ENCODE measurements at places on chromosomes 12 and 14.

DNA sequence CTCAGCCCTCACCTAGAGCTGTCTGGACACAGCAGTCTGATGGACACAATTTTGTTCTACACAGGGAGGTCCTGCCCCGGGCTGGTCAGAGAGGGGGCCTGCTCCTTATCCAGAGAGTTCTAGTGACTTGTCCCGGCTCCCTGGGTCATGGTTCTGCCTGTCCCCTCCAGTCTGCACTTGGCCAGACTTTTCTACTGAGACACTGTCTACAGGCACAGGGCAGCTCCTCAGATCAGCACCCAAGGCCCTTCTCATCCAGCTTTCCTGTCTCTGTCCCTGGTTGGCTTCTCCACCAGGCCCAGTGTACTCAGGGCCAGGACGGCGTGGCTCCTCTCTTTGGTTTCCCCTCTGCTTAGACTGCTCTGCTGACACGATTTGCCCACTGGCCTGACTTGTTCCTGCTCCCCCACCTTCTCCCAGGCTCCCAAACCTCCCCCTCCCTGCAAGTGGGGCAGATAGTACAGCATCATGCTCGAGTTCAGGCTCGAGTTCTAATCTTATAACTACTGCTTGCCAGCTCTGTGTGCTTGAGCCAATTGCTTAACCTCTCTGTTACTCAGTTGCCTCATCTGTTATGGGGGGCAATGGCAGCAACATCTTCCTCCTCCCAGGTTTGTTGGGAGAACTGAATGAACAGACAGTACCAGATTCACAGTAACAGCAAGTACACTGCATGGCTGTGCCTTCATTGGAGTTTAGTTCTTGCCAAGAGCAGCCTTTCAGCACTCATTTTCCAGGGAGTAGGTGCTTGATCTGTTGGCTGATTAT is 22.0 kb upstream of the COL2A1 start:
- no peak for DNase-seq

DNA sequence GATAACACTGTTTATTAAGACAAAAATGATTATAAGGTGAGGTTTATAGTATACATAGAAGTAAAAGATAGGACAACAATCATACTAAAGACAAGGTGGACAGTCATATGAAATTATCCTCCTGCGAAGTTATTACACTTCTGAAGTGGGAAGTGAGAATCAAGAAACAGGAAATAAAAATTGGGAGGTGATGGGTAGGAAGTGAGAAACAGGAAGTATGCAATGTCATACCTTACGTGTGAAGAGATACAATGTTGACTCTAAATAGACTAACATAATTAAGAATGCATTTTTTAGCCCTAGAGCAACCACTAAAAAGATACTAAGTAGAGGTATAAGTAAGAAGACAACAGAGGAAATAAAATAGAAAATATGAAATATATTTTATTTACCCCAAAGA is 43.7 kb downstream of the GRIN2B start:
- no peak for DNase-seq

DNA sequence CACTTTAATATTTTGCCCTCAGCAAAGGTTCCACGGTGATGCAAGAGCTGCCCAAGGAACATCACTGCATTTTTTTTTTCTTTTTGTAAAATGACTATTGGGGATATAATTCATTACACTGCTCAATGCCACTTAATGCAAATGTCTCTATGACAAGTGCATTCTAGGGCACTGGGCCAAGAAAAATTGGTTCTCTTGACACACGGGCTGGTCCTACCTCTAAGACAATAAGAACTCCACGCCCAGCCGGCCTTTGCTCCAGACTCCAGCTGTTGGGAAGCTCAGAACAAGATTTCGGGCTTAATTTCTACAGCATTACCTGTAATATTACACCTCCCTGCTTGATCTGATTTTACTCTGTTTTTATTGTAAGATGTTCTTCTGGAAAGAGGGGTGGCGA is 48.8 kb upstream of the VRK1 start:
- DNase-seq, result peak; percentile 88

DNA sequence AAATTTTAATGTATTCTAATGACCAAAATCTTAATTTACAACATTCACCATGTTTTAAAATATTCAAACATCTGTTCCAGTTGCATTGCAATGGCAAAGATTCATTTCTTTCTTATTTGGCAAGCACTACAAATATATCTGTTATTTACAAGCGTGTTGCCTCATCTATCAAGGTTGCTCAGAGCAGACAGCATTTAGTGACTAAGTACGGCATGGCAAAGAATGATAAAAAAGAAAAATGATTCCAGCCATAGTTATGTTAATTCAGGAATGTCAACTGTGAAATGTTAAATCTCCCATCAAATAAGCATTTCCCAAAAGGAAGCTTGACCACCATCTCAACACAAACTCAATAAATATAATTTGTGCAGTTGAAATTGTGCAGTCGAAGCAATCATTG is 312.1 kb downstream of the SEC23A start:
- no peak for DNase-seq

DNA sequence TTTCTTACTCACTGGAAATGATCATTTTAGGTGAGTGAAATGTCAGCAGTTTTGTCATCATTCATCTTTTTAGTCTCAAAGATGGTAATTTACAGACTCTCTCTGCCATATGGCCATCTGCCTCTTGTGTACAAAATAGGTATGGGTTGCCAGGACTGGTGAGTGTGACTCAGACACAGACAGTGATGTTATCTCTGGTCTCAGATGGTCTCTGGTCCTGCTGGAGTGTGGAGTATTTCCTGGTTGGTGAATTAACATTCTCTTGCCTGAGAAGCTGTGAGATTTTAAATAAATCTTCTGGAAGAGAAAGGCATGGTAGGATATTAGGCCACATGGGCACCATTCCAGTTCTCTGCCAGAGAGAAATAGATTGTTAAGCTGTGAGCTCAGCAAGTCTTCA is 207.0 kb downstream of the ATP23 start:
- no peak for DNase-seq

GRCh38 chr12:111596985-111597830 is 1.9 kb downstream of the ATXN2 start:
- peak; percentile 71 for DNase-seq

- DNase-seq, result no peak
These were observed 811 bp upstream of the FBRSL1 start for GRCh38 chr12:132489078-132489601.

- DNase-seq, result peak; percentile 89
These were observed 10.8 kb downstream of the HIP1R start for GRCh38 chr12:122845865-122846621.

- no peak for DNase-seq
These were observed 1212.4 kb upstream of the TMEM132C start for GRCh38 chr12:127054531-127054930.

DNA sequence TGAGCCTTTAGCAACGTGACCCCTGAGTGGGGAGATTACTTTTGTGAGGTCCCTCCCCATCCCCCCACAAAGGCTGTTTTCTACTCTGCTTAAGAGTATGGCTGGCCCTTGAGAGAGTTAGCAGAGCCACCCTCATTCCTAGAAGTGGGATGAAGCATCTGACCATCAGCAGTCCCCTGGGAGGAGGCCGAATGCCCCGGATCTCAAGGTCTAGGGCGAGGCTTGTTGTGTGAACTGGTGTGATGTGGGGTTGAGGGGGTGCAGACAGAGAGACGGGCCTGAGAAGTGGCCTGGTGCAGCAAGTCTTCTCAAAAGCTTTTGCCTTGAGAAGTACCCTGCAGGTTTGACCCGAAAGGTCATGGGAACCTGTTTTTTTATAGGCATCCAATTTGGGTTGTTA is 153.0 kb upstream of the FKBP4 start:
- DNase-seq, result no peak

DNA sequence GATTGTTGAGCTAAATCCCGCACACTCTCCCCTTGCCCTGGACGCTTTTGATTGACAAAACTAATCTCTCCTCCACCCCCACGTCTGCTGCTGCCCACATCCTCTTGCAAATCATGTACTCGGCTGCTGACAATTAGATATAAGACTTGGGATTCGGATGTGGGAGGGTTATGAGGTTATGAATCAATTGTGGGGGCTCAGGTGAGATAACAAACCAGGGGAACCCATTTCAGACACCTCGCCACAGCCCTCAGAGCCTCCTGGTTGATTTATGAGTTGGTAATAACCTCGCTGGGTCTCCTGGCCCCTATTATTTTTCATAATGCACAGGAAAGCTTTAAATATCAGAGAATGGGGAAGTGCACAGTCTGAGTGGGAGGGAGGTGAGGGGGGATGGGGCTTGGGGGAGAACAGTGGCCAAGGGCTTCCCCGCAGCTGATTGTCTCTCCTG is 449.9 kb downstream of the DPF3 start:
- no peak for DNase-seq

GRCh38 chr14:39229222-39229543 is 4.5 kb upstream of the MIA2 start:
- no peak for DNase-seq

GRCh38 chr14:48035836-48036235 is 360.4 kb upstream of the MDGA2 start:
- DNase-seq, result no peak

DNA sequence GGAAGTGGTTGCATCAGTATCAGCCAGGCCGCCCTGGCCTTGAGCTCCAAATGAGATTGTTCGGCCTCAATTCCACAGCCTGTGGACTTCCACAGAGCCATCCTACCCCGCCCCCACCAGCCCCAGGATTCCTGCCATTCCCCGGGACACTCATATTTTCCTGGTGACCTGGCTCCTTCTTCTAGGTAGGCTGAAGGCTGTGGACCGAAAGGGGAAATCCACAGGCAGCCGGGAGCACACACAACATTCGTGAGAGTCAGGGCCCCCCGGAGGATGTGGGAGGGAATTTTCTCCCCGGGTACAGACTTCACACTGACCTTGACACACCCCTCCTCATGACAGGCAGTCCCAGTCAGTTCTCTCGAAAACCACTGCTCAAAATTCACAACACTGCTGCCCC is 39.9 kb downstream of the RIN3 start:
- no peak for DNase-seq

DNA sequence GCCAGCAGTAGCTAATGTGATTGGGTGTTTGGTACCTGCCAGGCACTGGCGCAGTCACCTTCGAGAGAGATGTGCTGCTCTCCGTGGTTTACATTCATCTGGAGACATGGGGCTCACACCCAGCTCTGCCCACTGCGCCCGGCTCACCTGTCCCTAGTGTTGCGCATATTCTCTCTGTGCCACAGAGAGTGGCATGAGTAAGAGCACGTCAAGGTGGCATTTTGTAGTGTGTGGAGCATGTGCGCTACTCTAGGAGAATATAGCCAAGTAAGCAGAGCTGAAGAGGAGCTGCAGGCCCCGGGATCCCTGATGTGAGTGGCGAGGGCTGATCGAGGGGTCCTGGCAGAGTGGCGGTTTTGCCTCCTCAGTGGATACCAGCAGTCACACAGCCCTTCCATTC is 46.9 kb downstream of the TPCN1 start:
- DNase-seq, result no peak

DNA sequence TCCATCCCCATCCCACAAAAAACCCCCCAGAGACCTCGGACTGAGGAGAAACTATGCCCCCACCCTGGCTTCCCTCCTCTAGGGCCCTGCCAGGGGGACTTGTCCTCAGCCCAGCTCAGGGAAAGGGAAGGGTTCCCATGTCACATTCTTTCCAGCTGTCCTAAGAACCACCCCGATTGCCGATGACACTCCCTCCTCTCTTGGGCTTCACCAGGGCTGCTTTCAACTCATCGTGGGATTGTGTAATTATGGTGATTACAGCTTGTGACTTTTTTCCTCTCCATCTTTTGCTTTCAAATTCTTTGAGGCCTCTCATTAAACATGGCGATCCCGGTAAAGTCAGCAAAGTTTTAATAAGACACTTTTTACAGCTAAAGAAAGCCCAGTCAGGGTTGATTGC is 344.0 kb downstream of the DPF3 start:
- DNase-seq, result no peak

DNA sequence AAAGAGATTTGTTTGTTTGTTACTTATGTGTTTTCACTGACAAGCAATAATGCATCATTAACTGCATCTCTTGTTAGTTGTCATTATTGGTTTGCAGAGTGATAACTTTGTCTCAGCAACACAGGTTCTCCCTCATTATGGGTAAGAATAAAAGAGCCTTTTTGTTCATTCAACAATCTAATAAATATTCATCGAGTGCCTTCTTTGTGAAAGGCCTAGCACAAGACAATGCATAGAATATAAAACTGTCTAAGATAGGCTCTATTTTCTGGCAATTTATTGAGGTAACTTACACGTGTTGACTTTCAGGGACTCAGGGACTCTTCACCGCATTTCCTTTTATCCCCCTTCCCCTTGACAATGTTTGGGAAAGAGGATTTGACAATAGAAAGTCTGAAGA is 95.5 kb upstream of the KRR1 start:
- DNase-seq, result no peak

GRCh38 chr14:89700801-89701200 is 253.7 kb downstream of the EFCAB11 start:
- no peak for DNase-seq

- DNase-seq, result no peak
These were observed 4.0 kb downstream of the AP1G2 start for GRCh38 chr14:23563473-23564180.

DNA sequence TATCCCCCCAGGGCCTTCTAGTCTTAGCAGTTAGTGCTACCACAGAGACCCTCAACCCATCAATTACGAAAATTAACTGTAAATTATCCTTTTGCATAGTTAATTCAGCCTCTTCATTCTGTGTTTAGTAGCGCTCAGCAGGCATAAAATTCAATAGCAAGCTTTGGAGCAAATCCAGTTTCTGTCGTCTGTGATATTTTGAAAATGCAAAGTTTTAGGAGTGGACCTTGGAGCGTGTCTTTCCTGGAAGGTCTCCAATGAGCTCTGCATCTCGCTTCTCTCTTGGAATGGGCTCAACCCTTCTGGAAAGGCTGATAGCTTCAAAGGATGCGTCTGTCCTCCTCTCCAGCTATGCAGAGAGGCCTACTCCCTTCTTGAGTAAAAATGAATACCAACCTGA is 222.9 kb downstream of the SLC15A4 start:
- DNase-seq, result no peak

- DNase-seq, result no peak
These were observed 46.9 kb upstream of the FRS2 start for GRCh38 chr12:69423037-69423905.

GRCh38 chr12:54688309-54689033 is 40.3 kb upstream of the DCD start:
- DNase-seq, result no peak

Measured in NCI-H1417 (cell line).